ENCODE measurements at places on chromosomes 11 and 22.

GRCh38 chr11:41978945-41979344 lies 519.5 kb upstream of the LRRC4C start:
- no peak for DNase-seq

DNA sequence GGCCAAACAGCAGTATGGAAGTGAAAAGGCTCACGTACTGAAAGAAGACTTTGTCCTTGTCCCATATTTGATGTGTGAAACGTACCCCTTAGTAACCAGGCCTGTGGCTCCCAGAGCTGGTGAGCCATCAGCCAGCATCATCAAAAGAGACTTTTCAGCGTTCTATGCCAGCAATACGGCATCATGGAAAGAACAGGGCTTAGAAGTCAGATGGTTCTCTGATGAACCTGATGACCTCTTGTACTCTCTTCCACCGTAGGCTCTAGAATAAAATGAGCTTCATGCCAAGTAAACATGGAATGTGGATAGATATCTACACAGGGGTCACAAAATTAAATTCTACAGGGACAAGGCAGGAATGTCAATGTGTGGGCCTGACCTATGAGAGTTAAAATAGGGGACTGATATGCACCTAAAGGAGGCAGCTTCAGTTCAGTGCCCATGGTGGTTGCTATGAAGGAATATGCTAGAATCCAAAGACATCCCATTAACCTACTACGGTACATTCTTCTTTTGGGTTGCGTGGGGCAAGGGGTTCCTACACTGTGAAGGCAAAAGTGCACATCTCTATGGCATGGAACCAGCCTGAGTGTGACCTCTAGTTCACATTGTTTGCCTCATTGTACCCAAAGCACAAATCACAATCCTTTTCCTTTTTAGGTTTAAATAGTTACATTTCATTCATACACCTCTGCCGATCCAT lies 130.6 kb downstream of the ETS1 start:
- no peak for DNase-seq

- DNase-seq = no peak
Measured at GRCh38 chr22:34913826-34914225, 152.1 kb upstream of the ISX start.

- DNase-seq = no peak
Measured at GRCh38 chr22:20116376-20116950, 559 bp downstream of the RANBP1 start.

- DNase-seq = no peak
Measured at GRCh38 chr11:12117611-12118010, 7.2 kb downstream of the MICAL2 start.

DNA sequence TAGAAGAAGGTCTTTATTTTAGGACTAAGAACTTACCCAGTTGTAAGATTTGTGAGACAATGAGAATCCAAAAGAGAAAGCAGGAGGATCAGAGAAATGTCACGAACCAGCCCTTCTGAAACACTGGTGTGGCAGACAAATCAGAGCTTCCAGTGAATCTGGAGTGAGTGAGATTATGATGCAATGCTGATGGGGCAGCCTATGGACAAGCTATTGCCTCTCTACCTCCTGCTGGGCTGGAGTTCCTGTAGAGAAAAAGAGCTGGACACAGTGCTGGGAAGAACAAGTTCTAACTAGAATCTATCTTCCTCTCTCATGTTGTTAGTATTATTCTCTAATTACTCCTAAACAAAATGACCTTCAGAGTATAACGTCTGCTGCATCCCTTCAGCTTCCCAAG lies 12.0 kb upstream of the ANO3 start:
- DNase-seq = no peak

- no peak for DNase-seq
Measured at GRCh38 chr22:33357981-33358399, 299.8 kb upstream of the SYN3 start.

- DNase-seq = no peak
Measured at GRCh38 chr11:44977493-44977984, 26.9 kb upstream of the TP53I11 start.

DNA sequence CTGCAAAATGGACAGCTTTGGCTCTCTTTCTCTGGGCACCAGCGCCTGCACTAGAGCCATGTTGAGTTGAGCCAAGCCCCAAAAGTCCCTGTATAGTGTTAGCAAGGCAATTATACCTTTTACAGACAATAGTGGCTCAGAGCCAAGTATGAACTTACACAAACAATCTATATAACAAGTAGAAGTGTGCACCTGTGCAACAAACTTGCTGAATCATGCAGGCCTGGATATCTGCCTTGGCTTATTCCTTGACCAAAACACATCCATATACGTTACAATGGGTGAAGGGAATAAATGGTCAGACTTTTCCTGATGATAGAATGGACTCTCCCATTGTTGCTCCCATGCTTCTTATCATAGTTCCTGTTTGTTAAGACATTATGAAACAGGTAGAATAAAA lies 3.8 kb upstream of the OR52I2 start:
- no peak for DNase-seq

- no peak for DNase-seq
Measured at GRCh38 chr22:33083212-33083611, 25.0 kb upstream of the SYN3 start.

DNA sequence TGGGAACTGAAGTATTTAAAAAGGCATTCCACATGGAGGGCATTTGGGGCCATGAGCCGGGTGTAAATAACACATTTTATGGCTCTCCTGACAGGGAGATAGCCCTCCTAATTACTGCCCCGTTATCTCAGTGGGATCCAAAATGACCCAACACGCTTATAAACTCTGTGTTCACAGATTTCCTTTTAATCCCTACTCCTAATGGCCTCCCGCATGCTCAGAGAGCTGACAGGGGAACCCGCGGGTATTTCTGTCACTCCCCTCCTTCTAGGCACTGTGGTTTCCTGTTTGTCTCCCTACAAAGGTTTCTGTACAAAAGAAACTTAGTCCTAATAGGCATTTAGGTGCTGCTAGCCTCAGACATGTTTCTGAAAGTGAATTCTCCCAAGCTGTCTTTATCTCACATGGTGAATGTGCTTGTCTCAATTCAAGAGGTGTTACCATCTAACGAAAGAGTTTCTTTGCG lies 202.8 kb upstream of the SEZ6L start:
- no peak for DNase-seq

GRCh38 chr22:22450343-22450839 lies 58.2 kb downstream of the ZNF280B start:
- DNase-seq = no peak

DNA sequence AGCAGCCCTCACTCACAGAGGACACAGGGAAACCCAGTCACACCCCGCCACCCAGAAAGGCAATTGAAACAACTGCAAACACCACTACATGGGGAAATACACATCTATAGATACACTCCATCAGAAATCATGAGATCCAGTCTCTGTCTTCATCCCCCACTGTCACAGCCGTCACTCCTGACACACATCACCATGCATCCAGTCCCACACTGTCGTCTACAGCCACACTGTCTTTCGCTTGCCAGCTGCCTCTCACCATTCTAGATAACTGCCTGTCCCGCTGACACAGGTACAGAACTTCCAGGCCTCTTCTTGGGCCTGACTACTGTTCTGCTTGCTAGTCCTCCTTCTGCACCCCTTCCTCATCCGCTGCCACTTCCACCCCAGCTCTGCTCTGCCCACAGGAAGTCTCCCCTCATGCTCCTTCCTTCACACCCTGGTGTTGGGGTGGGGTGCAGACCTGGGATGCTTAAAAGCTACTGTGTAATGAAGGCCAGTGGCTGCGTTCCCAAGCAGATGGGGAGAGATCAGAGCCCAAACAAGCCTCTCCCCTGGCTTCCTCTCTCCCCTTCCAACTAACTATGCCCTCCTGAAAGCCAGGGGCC lies 42.6 kb downstream of the SLC22A12 start:
- DNase-seq = no peak

DNA sequence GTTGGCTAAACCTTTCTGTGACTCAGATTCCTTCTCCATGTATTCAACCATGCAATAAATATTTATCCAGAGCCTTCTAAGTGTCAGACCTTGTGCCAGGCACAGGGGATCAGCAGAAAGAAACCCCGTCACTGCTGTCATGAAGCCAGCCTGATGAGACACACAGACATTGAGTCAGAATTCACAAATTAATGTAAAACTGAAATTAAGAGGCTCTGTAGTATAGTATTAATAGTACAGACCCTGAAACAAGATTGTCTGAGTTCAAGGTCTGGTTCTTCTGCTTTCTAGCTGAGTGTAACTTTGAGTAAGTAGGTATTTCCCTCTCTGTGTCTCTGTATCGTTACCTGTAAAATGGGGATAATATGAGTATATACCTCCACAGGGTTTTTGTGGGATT lies 46.9 kb downstream of the ME3 start:
- DNase-seq = no peak

GRCh38 chr11:90639461-90639993 lies 416.7 kb upstream of the CHORDC1 start:
- no peak for DNase-seq

- no peak for DNase-seq
Measured at GRCh38 chr22:27785831-27786230, 15.7 kb downstream of the MN1 start.

- no peak for DNase-seq
Measured at GRCh38 chr11:108500169-108500568, 2.0 kb upstream of the POGLUT3 start.

GRCh38 chr11:66002648-66003225 lies 434 bp downstream of the BANF1 start:
- DNase-seq = peak; percentile 63

DNA sequence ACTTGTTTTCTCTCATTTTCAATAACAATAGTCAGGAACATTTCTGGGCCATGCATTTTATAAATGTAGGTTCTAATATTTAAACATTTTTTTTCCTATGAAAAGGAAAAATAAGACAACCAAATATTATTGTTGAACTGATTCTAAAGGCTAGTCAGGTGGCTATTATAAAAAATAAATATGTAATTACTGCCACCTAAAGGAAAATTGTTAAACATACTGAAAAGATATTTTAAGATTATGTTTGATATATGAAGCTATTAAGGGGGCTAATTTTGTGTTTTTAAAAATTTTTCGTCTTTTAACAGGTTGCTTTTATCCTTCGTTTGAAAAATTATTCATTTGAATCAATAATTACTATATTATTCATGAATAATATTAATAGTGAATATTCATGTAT lies 62.2 kb upstream of the FDX1 start:
- DNase-seq = no peak

DNA sequence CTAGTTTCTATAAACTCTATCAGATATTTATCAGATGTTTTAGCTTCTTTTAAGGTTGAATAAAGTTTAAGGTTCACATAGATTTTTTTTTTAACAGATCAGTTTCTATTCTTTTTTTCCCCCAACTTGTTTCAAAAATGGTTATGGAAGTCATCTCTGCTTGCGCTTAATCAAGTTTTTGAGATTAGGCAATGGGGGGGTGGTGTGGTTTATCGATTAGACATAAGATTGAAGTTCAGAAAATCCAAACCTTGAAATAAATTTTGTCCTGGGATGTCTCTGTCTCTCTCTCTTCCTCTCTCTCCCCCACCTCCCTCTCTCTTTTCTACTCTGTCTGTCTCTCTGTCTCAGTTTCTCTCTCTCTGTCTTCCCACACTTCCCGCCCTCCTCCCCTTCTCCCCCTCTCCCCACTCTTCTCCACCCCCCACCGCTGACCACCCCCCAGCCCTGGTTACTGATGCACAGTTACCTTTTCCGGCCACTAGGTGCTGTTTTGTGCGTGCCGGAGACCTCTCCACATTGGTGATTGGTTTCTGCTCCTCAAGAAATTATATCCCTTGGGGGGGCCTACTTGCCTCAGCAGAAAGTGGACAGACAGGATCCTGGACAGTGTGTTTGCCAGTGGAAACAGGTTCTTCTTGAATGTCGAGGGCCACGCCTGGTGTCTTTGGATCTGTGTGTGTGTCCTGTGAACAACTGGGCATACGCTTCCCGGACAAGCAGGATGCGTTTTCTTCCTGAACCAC lies 29.7 kb upstream of the ANO1 start:
- DNase-seq = no peak

DNA sequence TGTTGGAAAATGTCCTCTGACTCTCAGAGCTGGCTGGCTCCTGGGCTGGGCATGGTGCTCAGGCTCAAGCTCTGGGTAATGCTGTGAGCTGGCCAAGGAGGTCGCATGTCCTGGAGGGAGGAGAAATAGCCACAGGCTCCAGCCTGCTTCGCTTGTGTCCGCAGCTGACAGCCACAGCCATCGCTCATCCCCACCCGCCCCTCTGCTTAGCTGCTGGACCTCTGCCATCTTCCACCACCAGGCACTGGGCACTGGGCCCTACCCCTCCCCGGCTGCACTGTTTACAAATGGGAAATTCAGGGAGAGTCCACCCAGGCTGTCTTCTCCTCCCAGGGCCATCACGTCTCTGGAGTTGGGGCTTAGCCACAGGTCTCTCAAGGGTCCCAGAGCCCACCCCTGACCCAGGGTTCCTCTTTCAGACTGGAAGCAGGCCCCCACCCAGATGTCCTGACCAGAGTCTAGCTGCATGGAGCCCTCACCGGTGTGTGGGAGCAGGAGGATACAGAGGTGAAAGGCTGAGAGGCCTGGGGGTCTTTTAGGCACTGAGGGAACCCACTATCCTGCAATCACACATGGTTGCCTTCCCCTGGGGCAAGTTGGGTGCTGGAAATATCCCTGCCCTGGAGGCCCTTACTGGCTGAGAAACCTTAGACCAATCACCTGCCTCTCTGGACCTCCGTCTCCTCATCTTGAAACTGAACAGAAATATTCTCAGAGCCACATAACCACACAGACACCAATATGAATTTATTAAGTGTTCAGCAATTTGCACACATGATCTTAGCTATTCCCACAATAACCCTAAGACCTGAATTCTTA lies 62.7 kb downstream of the CD82 start:
- no peak for DNase-seq

DNA sequence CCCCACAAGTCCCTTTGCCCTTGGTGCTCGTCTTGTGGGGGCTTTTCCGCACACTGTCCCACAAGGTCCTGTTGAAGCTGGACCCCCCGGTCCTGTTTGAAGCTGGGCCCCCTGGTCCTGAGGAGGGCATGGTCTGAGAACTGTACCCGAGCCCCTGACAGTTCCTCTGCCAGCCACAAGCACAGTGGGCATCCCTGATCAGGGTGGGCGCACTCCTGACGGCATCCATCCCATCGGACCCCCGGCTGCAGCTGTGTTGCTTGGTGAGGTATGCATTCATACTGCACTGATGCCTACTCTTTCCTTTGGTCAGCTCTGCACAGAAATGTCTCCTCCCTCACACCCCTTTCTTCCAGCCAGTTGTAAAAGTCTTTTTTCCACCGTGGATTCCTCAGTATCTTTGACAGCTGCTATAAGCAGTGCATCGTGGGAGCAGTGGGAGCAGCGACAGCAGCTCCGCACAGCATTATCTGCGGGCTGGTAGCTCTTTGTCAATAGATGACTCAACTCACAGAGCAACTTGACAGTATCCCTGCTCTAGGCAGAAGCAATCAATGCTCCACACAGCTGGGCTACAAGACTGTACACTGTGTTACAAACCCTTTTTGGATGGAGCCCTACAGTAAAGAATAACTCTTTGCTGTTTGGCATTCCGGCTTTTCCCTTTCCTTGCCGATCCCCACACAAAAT lies 1030.8 kb upstream of the CCDC90B start:
- no peak for DNase-seq

Measured in activated CD4-positive, alpha-beta T cell treated with anti-CD3 and anti-CD28 coated beads, Interleukin-2, amount 50 U/mL, for 4 hours (primary cell).